ENCODE measurements at places on chromosomes 4 and X. TPM values are rescaled to one million over a fixed set of nuclear protein-coding genes. Genes with fewer than 3 reads are reported as not detected.
A peak's percentile ranks its signal among the peaks of the same experiment; 100 is the strongest.

Gene TSPAN7
- total RNA-seq: 3.9 TPM

DNA sequence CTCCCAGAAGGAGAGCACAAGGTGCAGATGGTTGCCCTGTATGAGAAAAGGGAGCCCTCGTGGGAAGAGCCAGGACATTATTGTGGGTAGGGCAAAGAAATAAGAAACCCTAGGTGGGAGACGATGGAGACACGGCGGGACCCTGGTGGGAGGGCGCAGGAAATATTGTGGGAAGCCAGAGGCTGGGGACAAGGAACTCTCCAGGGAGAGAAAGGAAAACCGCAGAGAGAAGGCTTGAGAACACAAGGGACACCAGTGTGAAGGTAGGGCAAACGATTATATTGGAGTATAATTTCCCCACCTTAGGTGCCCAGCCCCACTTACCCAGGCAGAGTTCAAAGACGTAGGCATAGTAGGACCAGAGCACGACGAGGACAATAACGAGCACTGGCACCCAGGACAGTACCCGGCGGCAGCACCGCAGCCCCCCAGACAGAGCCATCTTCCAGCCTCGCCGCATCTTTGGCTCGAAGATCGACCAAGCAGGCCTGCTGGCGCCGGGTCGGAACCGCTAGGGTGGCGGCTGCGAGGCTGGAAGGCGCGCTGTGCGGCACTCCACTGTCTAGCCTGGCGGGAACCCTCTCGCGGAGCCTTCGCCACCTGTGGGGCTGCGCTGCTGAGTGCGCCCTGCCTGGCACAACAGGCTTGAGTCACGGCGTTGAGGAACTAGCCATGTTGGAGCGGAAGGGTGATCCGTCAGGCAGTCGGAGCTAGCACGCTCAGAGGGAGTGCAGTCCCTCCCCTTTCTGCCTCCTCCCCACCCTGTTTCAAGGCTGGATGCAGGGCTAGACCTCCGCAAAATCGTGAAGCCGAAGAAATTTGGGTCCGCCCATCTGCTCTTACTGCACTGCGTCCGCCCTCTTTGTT is at the start of gene ZDHHC15:
ZDHHC15 (minus strand) TSS at position 473 of the 867 bp plus-strand sequence; CDS start at position 460, 13 bp downstream.
- DNase-seq: peak; percentile 60

DNA sequence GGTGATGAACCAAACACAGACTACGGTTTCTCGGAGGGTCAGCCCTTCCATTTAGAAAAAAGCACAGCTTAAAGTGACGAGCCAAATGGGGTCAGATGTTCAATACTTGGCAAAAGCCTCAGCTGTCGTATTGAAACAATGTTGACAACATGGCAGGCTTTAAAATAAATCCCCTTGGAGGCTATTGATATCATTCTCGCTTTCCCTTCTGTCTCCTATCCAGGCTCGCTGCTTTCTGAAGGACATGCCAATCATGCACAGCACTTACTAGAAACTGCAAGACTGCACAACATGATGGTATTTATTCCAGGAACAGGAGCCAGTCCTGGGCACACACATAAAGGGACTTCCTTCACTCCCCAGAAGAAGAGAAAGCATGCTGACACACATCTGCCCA is 137.9 kb downstream of the SLC7A11 start:
- no peak for DNase-seq

GRCh38 chr4:101763576-101763975 is 27.0 kb upstream of the BANK1 start:
- DNase-seq: no peak

Data from umbilical cord (tissue), 2 donors.